Activated naive CD4-positive, alpha-beta T cell treated with anti-CD3 and anti-CD28 coated beads for 36 hours (primary cell): ENCODE measurements at places on chromosomes 12 and 14.

GRCh38 chr14:34498684-34499412 lies 36.8 kb upstream of the SPTSSA start:
- DNase-seq = peak; percentile 38

- DNase-seq = no peak
Measured at GRCh38 chr14:76320486-76320885, 55.5 kb upstream of the ESRRB start.

GRCh38 chr12:129762436-129762835 lies 141.4 kb downstream of the TMEM132D start:
- DNase-seq = no peak

DNA sequence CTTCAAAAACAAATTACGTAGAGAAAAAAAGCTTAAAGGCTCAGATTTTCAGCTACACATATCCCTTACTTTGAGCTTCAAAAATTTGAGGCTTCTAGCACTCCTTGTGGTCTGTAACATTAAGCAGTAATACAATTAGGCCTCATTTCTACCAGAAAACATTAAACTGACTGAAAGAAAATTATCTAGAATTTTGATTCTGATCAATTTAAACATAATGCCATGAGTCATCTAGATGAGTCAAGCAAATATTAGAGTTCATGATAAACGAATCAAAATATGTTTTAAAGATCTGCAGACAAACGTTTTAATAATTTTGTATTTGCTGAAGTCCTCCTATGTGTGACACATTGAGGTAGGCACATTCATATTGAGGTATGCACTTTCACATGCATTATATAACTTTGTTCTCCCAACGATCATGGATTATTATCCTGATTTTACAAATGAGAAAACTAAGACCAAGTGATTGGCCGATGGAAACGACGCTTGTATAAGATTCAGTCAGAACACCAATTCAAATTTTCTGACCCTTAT lies 4.3 kb downstream of the OSBPL8 start:
- DNase-seq = no peak

DNA sequence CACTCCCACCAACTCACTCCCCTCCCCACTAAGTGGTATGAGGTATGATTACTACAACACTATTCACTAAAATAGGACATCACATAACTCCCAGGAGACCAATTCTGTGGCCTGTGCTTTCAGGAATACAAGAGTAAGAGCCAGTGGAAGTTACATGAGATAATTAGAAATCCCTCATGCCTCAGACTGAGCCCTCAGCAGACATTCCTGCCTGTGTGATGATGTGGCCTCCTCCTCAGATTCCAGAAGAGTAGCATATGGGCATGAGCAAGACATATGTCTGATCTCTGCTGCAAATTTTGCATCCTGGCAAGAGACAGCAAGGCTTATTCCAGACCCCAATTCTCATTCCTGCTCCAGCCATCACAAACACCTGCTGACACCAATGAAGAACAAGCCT lies 46.0 kb upstream of the BMP4 start:
- DNase-seq = no peak

- no peak for DNase-seq
Measured at GRCh38 chr12:10512798-10513197, 7.1 kb downstream of the EIF2S3B start.

DNA sequence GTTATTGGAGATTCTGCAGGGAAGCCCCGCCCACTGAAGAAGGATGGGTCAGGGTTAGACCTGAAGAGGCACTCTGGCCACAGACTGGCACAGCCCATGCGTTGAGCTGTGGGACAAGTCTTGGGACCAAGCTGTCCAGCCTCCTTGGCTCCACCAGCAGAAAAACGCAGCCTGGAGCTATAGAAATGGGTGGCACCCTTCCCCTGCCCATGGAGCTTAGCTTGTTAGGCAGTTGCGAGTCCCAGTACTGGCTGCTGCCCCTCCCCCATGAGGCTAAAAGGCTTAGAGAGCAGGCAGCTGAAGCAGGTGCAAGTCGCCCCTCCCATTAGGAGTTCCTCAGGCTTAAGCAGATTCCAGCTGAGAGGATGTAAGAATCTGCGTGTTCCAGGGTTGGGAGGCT lies 1124.0 kb upstream of the TMEM132C start:
- no peak for DNase-seq

DNA sequence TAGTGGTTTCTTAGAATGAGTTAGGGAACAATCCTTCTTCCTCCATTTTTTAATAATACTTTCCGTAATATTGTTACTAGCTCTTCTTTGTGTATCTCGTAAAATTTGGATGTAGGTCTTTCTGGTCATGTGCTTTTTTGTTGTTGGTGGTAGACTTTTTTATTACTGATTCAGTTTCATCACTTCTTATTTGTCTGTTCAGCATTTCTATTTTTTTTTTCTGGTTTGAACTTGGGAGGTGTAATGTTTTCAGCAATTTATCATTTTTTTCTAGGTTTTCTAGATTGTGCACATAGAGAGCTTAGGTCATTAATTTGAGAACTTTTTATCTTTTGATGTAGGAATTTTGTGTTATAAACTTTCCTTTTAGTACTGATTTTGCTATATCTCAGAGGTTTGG lies 1299.9 kb downstream of the FSCB start:
- DNase-seq = no peak

DNA sequence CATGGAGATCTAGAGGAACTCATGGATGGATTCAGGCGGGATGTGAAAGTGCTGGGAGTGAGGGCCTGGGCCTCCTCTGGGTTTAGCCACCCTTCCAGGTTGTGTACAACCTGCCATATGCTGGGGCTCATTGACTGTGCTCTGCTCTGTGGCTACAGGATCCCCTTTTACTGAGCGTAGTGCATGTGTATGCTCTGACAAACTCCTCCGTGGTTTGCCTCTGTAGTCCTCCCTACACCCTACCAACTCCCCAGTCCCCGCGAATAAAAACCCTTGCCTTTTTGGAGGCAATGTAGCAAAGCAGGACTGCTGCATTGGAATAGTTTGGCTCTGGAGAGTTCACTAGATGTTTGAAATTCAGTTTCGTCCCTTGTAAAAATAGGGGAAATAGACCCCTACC lies 17.4 kb downstream of the JDP2 start:
- DNase-seq = no peak

GRCh38 chr14:35808076-35808637 lies 938 bp downstream of the RALGAPA1 start:
- DNase-seq = peak; percentile 61

DNA sequence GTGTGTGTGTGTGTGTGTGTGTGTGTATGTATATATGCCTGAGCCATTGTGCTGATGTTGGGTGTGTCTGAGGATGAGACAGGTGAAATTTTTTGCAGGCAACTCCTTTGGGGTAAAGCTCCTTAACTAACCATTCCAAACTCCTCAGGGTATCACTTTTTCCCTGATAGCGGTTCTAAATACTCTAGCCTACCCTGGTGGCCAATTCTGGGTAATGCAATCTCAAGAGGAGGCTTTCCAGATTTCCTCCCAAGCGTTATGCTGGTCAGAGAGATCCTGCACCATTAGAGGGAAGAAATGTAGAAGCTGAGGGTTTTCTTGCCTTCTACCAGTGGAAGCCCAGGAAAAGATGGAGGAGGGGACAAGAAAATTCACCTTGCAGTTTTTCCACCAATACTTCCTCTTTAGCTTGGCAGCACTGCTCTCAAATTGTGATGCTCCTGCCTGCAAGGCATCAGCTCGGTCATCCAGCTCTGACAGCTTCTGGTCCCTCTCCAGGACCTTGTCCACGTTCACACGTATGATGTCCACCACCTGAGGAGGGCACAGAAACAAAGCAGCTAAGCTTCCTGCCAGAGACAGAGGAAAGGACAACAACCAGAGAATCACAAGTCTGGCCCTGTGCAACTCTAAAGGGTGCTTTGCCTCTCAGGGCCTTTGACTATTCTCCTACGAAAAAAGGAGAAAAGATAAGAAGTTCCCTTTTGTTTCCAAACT lies 4.9 kb downstream of the VAMP1 start:
- peak; percentile 68 for DNase-seq

GRCh38 chr14:99671235-99672224 lies 12.6 kb upstream of the CYP46A1 start:
- no peak for DNase-seq

- DNase-seq = no peak
Measured at GRCh38 chr12:78005094-78005492, 174.4 kb downstream of the NAV3 start.

DNA sequence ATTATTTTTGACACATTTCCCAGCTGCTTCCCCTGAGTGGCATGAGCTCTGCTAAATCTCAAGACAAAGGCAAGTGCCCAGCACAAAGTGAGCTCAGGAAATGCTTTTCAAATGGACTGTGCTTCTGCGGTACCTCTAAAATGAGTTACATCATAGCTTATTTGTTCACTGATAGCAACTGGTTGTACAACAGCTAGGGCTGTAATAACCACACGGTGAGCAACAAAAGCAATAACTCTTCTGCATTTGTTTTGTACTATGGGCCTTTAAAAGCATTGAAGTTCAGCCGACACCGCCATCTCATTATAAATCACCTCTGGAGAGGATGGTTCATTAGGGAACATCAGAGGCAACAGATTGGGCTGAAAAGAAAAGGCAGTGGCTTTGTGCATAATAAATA lies 475.0 kb downstream of the GLT1D1 start:
- no peak for DNase-seq

DNA sequence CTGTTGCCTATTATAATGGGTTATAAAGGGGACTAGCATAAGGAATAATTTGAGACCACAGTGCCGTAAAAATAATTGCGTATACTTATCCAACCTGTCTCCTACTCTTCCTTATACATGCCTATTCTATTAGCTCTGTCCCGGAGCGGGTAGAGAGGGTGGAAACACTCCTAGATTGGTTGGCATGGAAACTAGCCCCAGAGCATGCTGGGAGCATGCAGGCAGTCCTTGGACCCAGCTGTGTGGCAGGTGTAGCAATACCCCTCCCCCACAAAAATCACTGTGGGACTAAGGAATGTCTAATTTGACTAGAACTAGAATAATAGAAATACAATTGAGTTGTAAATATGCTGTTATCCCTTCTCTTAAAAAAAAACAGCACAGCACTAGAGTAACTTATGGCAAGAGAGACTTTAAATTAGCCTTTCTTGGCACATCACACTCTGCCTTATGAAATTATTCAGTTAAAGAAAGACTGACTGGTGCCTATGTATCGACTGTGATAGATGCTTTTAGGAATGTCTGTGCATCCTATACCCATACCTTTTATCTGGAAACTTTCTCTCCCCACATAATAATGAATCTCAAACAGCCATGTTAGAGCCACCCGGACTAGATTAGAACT lies 244.0 kb upstream of the DAAM1 start:
- no peak for DNase-seq

GRCh38 chr14:75667099-75667765 lies 6.2 kb downstream of the TTLL5 start:
- no peak for DNase-seq

GRCh38 chr12:47885012-47885501 lies 19.7 kb downstream of the VDR start:
- DNase-seq = peak; percentile 95

- no peak for DNase-seq
Measured at GRCh38 chr12:27094726-27095125, 12.3 kb upstream of the C12orf71 start.

DNA sequence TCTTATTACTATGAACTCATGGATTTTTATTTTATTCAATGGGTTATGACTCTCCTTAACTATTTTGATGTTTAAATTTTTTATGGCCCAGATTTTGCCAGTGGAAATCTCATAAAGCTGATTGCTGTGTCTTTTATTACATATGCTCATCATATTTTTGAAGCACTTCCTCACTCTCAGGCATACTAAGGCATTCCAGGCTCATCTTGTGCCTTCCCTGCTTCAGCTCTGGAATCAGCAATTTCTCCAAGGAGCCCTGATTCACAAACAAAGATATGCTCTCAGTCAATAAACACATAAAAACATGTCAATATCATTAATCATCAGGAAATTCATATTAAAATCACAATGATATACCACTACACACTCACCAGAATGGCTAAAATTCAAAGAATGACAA lies 44.9 kb upstream of the SCN8A start:
- no peak for DNase-seq

DNA sequence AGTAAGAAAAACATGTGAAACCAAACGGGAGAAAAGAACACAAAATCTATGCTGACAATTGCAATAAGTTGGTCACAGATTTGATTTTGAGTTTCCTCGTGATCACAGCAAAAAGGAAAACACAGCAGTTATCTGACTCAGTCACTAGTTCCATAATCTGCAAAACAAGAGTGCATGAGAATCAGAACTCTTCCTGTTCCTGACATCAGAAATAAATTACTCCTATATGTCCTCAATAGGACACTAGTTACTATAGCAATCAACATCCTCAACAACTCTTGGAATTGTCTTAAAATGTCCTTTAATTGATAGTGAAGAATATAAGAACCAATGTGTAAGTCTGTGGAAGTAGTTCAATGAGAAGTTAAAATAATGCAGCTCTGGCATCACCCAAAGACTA lies 268.0 kb upstream of the NOS1 start:
- DNase-seq = no peak

DNA sequence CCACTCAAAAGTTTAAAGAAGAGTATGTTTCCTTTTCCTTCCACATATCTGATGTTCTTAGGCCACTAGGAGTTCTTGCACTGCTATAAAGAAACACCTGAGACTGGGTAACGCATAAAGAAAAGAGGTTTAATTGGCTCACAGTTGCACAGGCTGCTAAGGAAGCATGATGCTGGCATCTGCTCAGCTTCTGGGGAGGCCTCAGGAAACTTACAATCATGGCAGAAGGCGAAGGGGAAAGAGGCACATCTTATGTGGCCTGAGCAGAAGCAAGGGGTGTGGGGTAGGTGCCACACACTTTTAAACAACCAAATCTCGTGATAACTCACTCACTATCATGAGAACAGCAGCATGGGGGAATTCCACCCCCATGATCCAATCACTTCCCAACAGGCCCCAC lies 7.7 kb upstream of the CRADD start:
- DNase-seq = no peak

DNA sequence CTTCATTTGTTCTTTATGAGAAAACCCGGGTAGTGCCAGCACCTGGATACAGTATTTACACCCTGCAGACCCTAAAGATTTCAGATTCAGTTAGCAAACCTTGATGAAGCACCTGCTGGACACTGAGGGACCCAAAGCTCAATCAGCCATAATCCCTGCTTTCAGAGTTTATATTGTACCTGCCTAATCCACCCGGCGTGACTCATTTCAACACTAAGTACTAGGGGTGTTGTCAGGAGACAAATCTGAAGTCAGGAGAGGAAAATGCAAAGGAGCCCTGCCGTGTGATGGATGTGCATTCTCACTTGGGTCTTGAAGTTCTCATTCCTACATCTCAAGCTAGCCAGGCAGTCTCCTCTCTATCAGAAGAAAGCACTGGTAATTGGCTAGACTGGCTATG lies 176.7 kb upstream of the BCL2L14 start:
- no peak for DNase-seq

- no peak for DNase-seq
Measured at GRCh38 chr14:55722054-55722453, 142.0 kb downstream of the KTN1 start.
